Calu3 (cell line): ENCODE measurements at places on chromosomes 16 and 17. TPM values are rescaled to one million over a fixed set of nuclear protein-coding genes. Genes with fewer than 3 reads are reported as not detected.

The MRPL58 gene
- total RNA-seq, result 49.0 and 52.7 TPM in 2 replicates

The CTRB2 gene
- 0.76 TPM in 1 of 2 replicates, not detected in the other for total RNA-seq

The ESRP2 gene
- total RNA-seq, result 100 and 103 TPM in 2 replicates

The LCMT1 gene
- 43.6 and 46.8 TPM in 2 replicates for total RNA-seq

The VTN gene
- 0.22 TPM in 1 of 2 replicates, not detected in the other for total RNA-seq

The CRYM gene
- total RNA-seq, result 4.1 and 7.2 TPM in 2 replicates

The JPH3 gene
- total RNA-seq, result 0.57 and 1.2 TPM in 2 replicates

The SLC47A1 gene
- total RNA-seq, result not detected in 2 replicates

The VASN gene
- 18.1 and 22.4 TPM in 2 replicates for total RNA-seq

The MPP3 gene
- total RNA-seq, result 19.9 and 21.9 TPM in 2 replicates

The MPP2 gene
- 5.5 and 6.7 TPM in 2 replicates for total RNA-seq

- H3K4me3 ChIP-seq, result no peak overlapping the region
- peaks cover 12% of the 10 kb centered on the region for H3K4me1 ChIP-seq
- no peak for DNase-seq
- no peak overlapping the region for H3K27ac ChIP-seq
- H3K36me3 ChIP-seq, result no peaks in the 10 kb centered on the region
These were observed 15.7 kb downstream of the COX10 start for GRCh38 chr17:14084955-14085354.

GRCh38 chr16:24075302-24075701 is 180.8 kb upstream of the CACNG3 start:
- no peaks in the 10 kb centered on the region for H3K36me3 ChIP-seq
- peaks cover 94% of the 10 kb centered on the region for H3K27me3 ChIP-seq
- no peak overlapping the region for H3K4me3 ChIP-seq
- no peak overlapping the region for H3K27ac ChIP-seq
- DNase-seq, result no peak
- H3K4me1 ChIP-seq, result no peaks in the 10 kb centered on the region

- no peaks in the 10 kb centered on the region for H3K36me3 ChIP-seq
- H3K4me3 ChIP-seq, result no peak overlapping the region
- peaks cover 46% of the 10 kb centered on the region for H3K27me3 ChIP-seq
- DNase-seq, result no peak
- no peaks in the 10 kb centered on the region for H3K4me1 ChIP-seq
These were observed 27.4 kb downstream of the MYH11 start for GRCh38 chr16:15829460-15829859.

GRCh38 chr17:958712-959451 is 20.7 kb downstream of the NXN start:
- no peaks in the 10 kb centered on the region for H3K4me1 ChIP-seq
- H3K27ac ChIP-seq, result no peak overlapping the region
- no peaks in the 10 kb centered on the region for H3K27me3 ChIP-seq

GRCh38 chr16:30457256-30457655 is 11.6 kb upstream of the SEPHS2 start:
- peaks cover 19% of the 10 kb centered on the region for H3K4me1 ChIP-seq
- DNase-seq, result no peak
- no peak overlapping the region for H3K4me3 ChIP-seq
- H3K27ac ChIP-seq, result no peak overlapping the region

- peaks cover 25% of the 10 kb centered on the region for H3K4me1 ChIP-seq
- H3K27me3 ChIP-seq, result no peaks in the 10 kb centered on the region
- H3K27ac ChIP-seq, result no peak overlapping the region
- peak; percentile 54 for DNase-seq
- no peak overlapping the region for H3K4me3 ChIP-seq
- peaks cover 12% of the 10 kb centered on the region for H3K36me3 ChIP-seq
These were observed 27.1 kb downstream of the ARSG start for GRCh38 chr17:68318103-68318991.

DNA sequence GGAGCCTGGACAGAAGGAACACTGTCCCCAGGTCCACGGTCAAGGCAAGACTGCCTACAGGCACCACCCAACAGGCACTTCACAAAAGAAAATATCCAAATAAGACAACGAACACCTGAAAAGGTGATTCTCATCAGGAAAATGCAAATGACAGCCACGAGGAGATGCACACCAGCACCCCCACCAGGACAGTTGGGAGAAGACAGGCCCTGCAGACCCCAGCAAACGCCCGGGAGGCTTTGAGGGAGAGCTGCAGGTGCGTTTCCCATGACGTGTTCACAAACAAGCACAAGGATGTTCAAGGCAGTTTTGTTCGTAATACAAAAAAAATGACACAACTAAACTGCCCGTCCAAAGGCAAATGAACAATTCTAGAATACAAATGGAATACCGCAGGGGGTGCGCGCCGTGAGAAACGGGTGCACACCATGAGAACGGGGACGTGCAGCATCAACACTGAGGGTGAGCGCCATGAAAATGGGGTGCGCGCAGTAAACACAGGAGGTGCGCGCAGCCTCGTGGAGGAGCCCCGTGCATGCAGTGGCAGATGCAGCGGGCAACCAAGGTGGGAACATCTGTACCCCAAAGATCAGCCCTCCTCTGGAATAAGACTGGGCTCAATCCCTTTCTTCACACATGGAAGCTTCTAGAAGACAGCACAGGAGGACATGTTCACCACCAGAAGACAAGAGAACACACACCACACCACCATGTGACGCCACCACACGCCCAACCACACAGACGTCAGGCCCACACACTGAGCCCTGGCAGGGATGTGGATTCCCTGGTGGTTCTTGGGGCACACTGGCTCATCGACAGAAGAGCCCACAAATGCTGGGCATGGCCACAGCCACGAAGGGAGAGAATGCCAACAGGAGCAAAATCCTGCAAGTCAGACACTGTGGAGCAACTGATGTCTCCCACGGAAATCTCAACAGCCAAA is 91.2 kb downstream of the ZNF778 start:
- H3K36me3 ChIP-seq, result peaks cover 67% of the 10 kb centered on the region
- no peaks in the 10 kb centered on the region for H3K27me3 ChIP-seq
- DNase-seq, result peak; percentile 37
- no peak overlapping the region for H3K4me3 ChIP-seq
- H3K4me1 ChIP-seq, result peaks cover 8% of the 10 kb centered on the region

DNA sequence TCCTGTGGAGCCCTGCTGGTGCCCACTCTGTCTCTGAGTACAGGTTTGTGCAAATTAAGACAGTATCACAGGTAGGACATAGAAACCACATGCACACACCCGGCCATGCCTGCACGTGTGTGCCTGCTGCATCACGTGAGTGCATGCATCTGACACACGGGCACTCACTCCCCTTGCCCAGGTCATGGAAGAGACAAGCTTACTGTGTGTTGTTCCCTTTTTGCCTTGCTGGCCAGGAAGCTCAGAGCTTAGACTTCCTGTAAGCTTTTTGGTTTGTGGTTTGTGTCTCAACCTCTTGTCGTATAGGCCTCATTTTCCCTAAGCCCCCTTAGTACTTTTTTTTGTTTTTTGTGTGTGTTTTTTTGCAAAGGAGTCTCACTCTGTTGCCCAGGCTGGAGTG is 25.0 kb downstream of the ZNF469 start:
- no peak overlapping the region for H3K27ac ChIP-seq
- no peak for DNase-seq
- peaks cover 8% of the 10 kb centered on the region for H3K4me1 ChIP-seq
- H3K36me3 ChIP-seq, result no peaks in the 10 kb centered on the region
- peaks cover 72% of the 10 kb centered on the region for H3K27me3 ChIP-seq
- H3K4me3 ChIP-seq, result no peak overlapping the region

GRCh38 chr17:81902653-81903414 is 796 bp downstream of the NPB start:
- H3K36me3 ChIP-seq, result peaks cover 41% of the 10 kb centered on the region
- peak; percentile 29 for DNase-seq

- H3K4me3 ChIP-seq, result no peak overlapping the region
- H3K36me3 ChIP-seq, result peaks cover 16% of the 10 kb centered on the region
- H3K4me1 ChIP-seq, result no peaks in the 10 kb centered on the region
- no peak for DNase-seq
These were observed 2.6 kb downstream of the MXRA7 start for GRCh38 chr17:76707985-76708807.

GRCh38 chr17:31321966-31322365 is 544 bp upstream of the EVI2A start:
- no peak for DNase-seq
- no peaks in the 10 kb centered on the region for H3K27me3 ChIP-seq
- no peak overlapping the region for H3K27ac ChIP-seq
- H3K4me3 ChIP-seq, result no peak overlapping the region
- no peaks in the 10 kb centered on the region for H3K36me3 ChIP-seq

DNA sequence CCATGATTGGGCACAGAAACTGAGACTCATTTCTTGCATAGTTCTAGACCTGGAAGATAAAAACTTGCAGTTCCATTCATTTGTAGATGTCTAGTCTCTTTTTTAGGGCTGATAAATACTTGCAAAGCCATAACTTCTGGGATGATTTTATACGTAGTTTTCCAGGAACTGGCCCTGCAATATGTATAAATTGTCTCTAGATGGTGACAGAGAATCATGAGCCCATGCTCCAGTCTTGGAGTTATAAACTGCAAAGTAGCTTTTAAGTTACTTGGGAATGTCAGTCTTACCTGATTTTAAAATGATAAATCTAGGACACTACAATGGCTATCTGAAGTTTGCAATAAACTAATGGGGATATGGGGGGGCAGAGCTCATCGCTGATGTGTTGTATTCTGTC is 3.0 kb upstream of the ADAMTS18 start:
- no peaks in the 10 kb centered on the region for H3K4me1 ChIP-seq
- no peaks in the 10 kb centered on the region for H3K36me3 ChIP-seq
- no peak overlapping the region for H3K4me3 ChIP-seq
- H3K27me3 ChIP-seq, result peaks cover 85% of the 10 kb centered on the region
- DNase-seq, result no peak

GRCh38 chr16:68385371-68385770 is 62.9 kb downstream of the SMPD3 start:
- DNase-seq, result no peak
- no peaks in the 10 kb centered on the region for H3K36me3 ChIP-seq
- H3K27me3 ChIP-seq, result peaks cover 15% of the 10 kb centered on the region
- no peak overlapping the region for H3K4me3 ChIP-seq
- H3K27ac ChIP-seq, result no peak overlapping the region

- no peaks in the 10 kb centered on the region for H3K36me3 ChIP-seq
- H3K27ac ChIP-seq, result no peak overlapping the region
- no peak for DNase-seq
- H3K4me1 ChIP-seq, result peaks cover 9% of the 10 kb centered on the region
These were observed 56.0 kb downstream of the MRM1 start for GRCh38 chr17:36657390-36657762.
